RCC 7860 (cell line): ENCODE measurements at places on chromosomes 3 and 15.

DNA sequence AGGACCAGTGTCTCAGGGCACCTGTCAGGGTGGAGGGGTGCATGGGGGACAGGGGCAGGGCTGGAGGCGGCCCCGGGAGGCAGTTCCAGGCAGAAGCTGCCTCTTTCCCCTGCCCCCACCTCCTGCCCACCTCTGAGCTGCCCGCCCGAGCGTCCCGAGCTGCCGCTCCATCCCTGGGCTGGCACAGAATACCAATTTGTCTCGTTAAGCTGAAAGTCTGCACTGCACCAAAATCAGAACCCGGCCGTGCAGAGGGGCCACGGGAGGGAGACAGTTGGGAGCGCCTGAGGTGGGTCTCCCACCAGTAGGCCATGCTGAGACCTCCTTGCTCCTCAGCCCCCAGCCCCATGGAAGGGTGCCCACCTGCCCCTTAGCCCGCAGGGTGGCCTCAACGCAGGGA lies 1.3 kb upstream of the ATP2B2 start:
- no peak for DNase-seq

GRCh38 chr3:52122491-52122890 lies 31.7 kb downstream of the POC1A start:
- no peak for DNase-seq

DNA sequence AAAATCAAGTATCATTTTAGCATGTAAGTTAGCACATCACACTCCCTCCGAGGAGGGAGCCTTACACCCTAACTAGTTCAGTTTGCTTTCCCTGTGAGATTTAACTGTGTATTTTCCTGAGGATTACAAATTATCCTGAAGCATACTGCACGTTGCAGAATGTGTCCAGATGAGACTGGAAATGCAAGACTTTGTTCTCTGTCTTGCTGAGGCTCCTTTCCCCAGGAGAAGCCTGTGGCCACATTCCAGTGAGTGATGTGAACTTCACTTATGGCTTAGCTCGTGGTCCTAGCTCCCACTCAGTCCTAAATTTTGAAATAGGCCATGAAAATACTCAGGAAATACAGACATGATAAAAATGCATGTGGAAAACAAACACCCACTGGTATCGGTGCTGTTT lies 23.7 kb downstream of the PDZRN3 start:
- DNase-seq, result no peak

DNA sequence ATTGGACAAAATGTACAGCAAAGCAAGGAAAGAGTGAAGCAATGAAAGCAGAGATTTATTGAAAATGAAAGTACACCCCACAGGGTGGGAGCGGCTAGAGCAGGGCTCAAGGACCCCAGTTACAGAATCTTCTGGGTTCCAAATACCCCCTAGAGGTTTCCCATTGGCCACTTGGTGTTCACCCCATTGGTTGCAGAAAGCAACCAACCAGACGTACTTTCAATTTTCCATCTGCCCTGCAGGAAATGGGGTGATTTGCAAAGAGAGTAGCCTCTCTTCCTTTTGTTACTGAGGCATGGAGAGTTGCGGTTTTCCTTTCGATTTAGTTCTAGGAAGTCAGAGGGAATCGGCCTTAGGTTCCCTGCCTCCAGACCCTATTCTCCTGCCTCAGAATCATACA lies 2.4 kb downstream of the PML start:
- peak; percentile 68 for DNase-seq

- no peak for DNase-seq
These were observed 90.1 kb downstream of the VGLL4 start for GRCh38 chr3:11553436-11554235.

- DNase-seq, result no peak
These were observed 34.3 kb downstream of the ZXDC start for GRCh38 chr3:126441256-126441880.

DNA sequence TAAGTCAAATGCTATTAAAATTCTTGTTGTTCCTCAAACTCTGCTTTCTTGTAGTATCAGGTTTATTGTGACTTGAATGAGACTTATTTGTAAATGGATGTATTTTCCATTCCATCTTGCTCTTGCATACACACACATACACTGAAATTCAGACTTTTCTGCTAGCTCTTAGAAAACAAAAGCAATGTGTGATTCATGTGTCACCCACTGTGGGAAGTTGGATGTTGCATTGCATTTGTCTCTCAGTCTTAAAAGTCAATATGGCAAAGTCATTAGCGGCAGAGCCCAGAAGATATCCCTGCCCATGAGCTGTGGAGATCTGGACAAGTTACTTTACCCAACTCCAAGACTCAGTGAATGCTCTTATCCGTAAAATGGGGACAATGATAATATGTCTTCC lies 357.2 kb upstream of the TPRG1 start:
- no peak for DNase-seq

DNA sequence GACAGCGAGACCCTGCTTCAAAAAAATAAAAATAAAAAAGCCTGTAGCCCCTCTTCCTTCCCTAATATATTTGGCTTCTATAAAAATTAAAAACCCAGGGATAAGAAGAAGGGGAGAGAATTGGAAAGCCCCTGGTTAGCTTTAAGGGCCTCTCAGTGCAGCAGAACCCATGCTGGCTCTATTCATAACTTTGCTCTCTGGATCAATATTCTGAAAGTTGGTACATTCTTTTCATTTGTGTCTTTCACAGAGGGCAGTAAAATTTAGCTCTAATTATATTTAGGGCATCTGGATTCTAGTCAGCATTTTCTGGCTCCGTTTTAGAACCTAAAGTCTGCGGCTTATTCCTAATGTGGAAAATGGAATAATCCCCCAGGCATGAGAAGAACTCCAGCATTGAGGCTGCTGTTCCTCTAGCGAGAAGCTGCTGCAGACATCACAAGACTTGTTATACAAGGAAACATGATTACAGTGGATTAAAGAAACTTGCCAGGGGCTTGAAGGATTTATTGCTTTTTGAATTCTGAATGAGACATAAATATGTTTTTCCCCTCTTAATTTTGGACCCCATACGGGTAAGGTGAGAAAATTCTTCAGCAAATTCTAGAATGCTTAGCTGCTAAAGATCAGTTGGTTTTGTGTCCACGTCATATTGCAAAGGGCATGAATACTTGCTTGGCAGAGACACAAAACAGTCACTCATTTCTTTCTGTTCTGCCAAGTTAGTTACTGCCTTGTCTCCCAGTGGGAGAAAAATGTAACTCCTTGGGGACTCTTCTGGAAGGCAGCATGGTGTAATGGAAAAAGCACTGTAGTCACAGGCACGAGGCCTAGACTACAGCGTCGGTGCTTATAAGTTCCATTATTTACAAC lies 177.7 kb downstream of the VGLL4 start:
- DNase-seq, result no peak

DNA sequence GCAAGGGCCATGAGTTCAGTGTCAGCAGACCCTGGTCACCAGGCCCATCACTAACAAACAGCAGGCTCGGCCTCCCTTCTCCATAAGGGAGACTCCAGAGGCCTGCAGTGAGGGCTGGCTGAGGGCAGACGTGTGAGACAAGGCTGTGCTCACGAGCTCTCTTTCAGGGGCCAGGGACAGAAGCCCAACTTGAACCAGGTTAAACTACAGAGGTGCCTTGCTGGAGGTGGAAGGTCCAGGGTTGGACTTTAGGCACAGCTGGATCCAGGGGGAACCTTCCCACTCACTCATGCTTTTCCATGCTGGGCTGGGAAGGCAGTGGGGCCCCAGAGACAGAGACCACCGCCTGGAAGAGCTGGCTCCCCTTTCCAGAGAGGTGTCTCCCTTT lies 19.0 kb downstream of the CFAP100 start:
- no peak for DNase-seq

GRCh38 chr15:99662903-99663302 lies 70.3 kb downstream of the LYSMD4 start:
- DNase-seq, result no peak

DNA sequence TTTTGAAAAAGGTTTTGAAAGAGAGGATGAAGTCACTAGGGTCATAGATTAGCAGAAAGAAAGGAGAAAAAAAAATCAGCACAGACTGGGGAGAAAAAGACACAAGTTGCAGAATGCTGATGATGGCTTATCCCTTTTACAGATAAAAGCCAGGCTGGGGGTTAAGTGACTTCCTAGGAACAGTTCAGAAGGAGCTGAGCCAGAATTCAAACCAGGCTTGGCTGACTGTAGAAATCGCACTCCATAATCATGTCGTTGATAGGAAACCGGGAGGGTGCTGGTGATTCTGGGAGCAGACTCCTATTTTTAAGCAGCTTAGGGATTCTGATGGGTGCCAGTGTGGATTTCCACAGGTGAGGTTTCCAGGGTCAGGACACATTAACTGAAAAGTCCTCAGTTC lies 159.5 kb upstream of the BHLHE40 start:
- no peak for DNase-seq

GRCh38 chr15:96183867-96184266 lies 146.6 kb upstream of the NR2F2 start:
- DNase-seq, result no peak

DNA sequence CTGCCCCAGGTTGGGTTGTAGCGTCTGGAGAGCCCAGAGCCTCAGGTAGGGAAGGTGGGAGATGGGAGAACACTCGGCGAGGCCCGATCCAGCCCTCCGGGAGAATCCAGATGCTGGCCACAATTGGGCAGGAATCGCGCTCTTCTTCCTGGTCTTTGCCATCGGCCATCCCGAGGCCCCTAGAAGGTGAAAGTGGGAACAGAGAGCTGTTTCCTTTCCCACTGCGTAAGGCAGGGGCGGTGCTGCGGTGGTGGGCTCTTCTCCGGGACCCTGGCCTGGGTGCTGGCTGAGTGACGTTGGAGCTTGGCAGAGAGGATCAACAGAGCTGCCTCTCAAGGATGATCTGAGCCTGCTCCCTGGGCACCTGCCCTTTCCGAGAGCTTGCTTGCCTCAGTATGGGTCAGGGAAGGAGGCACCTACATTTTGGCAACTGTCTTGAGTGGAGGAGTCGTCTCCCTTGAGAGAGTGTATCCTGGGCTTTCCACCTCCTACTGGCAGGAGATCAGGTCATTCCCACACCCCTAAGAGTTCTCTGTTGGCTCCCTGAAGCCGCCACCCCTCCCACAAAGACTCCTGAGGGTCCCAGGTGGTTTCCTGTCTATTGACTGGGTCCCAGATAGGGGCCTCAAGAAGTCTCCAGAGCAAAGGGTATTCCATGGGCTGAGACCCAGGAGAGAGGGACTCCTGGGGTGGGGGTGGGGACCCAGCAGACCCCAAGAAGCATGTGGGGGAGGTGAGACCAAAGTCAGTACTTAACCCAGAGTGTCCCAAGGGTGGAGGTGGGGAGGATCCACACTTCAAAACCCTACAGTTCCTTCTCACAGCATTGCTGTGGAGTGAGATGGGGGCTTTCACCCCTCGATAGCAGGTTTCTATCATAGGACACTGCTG lies 1.6 kb downstream of the C15orf39 start:
- no peak for DNase-seq

- no peak for DNase-seq
These were observed 54.7 kb upstream of the CA12 start for GRCh38 chr15:63436341-63436740.

GRCh38 chr3:133294253-133294652 lies 105.6 kb upstream of the BFSP2 start:
- DNase-seq, result no peak

DNA sequence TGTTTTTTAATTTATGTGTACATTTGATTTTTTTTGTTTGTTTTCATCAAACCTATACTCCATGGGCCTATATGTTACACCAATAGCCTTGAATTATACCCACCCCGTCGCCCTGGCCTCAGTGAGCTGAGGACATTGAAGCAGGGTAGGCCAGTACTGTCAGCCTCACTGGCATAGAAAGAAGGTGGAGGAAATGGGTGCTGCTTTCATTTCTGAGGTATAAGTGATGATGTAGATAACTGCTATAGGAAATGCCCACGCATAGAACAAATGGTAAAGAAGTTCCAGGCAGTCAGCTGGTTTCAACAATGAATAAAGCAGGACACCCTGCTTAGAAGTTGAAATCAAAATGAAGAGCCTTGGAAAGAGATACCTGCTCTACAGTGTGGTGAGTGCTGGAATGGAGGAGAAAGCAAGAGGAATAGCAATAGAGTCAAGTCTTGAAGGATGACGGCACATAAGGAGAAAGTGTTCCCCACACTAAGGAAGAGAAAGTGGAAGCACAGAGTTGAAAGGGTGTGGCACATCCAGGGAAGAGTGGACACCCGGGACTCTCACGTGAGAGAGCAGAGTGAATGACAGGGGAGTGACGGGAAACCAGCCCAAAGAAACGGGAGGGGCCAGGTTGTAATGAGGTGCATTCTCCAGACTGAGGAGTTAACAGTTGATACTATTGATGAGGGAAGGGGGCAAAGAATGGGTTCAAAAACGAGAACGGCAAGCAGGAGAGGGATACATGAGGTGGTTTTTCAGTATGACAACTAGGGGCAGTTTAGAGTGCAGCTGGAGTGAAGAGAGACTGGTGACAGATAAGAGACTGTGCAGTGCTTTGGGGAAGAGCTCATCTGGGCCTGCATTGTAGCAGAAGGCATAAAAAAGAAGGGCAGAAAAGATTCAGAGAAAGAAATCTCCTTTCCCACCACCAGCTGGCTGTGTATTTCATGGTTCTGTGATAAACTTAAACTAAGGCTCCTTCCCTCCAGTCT lies 70.5 kb downstream of the KLHL25 start:
- DNase-seq, result no peak

- DNase-seq, result no peak
These were observed 6.6 kb upstream of the BCL2L10 start for GRCh38 chr15:52118969-52119749.

GRCh38 chr3:188257384-188258026 lies 103.5 kb downstream of the LPP start:
- no peak for DNase-seq

DNA sequence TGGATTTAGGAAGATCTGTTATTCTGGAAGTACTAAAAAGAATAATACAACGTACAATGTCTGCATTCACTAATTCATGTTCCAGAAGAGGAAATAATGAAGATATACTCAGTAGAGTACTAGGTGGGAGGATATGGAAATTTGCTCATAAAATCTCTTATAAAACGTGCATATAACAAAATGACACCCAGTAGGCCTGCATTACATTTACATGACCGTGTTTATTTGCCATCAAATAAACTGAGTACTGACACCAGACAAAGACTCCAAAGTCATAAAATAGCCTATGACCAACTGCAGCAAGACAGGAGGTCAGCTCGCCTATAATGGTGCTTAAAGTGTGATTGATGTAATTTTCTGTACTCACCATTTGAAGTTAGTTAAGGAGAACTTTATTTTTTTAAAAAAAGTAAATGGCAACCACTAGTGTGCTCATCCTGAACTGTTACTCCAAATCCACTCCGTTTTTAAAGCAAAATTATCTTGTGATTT lies 60.4 kb downstream of the DCUN1D1 start:
- DNase-seq, result no peak

DNA sequence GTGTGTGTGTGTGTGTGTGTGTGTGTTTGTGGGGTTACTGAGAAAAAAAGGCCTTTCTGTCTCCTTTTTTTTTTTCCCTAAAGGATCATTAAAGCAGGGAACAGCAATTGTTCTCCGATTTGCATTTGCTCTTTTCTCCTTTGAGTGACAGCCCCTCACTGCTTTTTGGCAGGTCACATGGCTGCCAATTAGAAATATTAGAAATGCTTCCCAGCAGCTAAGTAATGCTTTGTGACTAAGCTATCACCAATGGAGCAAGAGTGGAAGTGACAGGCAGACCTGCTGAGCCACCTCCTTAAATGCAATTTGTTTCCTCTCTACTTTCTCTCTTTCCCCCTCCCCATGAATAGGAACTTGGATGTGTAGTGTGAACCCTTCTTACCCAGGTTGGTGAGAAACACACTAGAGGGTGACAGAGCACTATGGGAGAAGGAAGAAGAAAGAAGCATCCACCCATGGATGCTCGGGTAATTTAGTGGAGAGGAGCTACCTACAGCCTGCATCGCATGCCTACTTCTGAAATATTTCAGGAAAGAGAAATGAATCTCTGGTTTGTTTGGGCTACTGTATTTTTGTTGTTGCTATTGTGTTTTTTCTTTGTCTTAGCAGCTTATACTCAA lies 165.2 kb upstream of the PDZRN3 start:
- DNase-seq, result no peak

GRCh38 chr3:62145086-62145757 lies 228.1 kb downstream of the FEZF2 start:
- DNase-seq, result no peak
